ENCODE measurements at places on chromosomes 1 and 21. TPM values are rescaled to one million over a fixed set of nuclear protein-coding genes. Genes with fewer than 3 reads are reported as not detected.

GRCh38 chr1:38221006-38221649 lies 174.5 kb upstream of the POU3F1 start:
- DNase-seq, result no peak

GRCh38 chr1:183804387-183804786 lies 533 bp upstream of the RGL1 start:
- no peak for DNase-seq

- no peak for DNase-seq
Observed at GRCh38 chr1:89287181-89288050, 14.8 kb upstream of the GBP5 start.

DNA sequence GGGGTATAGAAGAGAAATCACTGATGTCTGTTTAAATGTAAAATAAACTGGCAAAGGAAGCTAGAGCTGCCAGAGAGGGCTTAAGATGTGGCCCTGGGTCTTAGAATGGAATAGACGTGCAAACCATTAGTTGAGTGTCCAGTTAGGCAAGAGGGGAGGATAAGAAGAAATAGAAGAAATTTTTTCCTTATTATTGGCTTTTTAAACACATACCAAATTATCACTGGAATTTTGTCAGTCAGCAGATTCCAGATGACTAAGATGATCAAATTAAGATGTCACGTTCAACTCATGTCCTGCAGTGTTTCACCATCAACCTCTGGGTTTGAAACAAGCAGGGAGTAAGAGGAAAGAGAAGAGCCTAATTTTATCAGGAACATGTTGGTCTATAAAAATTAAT lies 71.6 kb upstream of the C1orf21 start:
- no peak for DNase-seq

DNA sequence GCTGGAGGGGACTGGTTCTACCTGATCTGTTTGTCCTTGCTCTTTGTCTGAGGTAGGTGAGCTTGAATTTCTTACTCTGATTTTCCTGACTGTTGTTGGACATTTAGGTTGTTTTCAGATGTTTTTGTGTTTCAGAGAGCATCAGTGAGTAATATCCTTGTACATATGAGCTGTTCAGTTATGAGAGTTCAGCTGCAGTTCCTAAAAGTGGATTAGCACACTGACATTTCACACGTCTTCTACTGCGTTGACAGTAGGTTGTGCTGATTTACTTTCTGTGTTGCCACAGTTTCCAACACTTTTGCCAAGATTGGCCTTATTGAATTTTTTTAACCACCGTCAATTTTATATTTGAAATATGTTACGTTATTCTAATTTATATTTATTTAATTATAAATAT lies 27.7 kb downstream of the CXADR start:
- no peak for DNase-seq

- no peak for DNase-seq
Observed at GRCh38 chr1:236502972-236503639, 20.7 kb upstream of the LGALS8 start.

- DNase-seq, result no peak
Observed at GRCh38 chr1:32888134-32888533, 1.8 kb downstream of the HPCA start.

DNA sequence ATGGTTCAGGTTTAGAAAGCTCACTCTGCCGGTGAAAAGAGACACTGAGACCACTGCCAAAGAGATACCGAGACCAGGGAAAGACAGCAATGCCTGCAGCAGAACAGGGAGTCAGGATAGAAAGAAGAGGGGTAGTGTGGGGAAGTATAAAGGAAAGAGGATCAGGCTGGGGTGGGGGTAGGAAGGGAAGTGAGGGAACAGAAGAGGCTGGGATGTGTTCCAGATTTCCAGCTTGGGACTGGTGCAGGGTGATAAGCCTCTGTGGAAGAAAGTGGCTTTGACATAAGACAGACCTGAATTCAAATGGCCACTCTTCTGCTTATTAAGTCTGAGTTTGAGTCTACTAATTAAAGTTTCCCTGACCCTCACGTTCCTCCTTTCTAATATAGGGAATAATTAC lies 105.9 kb downstream of the PIK3R3 start:
- no peak for DNase-seq

- no peak for DNase-seq
Observed at GRCh38 chr1:78255383-78255782, 209.6 kb downstream of the GIPC2 start.

DNA sequence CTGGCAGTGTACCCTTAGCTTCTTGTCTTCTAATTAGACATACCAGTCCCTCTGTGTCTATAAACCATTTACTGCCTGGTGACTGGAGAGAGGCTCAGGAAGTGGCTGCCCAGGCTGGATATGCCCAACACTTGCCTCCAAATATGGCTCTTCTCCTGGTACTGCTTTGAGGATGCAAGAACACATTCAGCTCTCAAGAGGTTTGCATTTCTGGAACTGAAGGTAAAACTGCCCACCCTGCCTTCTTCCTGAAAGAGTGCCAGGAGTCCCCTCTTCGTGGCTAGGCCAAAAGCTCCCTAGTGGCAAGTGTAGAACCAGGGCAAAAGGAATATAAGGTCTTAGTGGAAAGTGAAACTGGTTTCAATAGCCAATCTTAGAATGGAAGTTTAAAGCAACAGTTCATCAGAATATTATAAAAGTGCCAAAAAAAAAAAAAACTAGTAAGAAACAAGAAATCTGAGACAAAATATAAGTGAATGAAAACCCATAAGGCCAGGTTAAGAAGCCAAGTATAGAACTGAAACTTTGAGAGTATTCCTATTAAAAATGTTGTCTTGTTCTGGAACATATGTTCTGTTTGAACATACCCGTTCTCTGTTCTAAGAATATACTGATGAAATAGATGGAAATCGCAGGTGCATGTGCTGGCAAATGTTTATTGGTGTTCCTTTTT lies 77.2 kb upstream of the CTTNBP2NL start:
- no peak for DNase-seq

DNA sequence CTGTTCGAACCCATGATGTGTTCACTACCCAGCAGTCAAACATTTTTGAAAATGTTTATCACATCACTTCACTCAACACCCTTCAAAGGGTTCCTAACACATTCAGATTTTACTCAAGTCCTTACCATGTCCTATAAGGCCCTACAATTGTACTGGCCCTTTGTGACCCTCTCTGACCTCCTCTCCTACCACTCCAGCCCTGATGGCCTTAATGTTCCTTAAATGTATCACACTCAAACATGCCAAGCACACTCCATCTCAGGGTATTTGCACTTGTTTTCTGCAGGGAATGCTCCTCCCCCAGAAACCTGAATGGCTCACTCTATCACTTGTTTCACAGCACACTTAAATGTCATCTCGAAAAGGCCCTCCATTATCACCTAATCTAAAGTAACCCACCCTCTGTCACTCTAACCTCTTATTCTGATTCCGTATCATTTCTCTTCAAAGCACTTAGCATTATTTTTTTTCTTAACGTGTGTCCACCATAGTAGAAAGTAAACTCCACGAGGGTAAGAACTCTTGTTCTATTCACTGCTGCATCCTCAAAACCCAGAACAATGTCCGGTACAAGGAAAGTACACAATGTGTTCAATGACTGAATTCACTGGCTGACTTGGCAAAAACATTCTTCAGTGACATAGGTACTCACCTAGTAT lies 7.3 kb downstream of the ARID4B start:
- DNase-seq, result no peak

- DNase-seq, result no peak
Observed at GRCh38 chr1:17355898-17356297, 16.1 kb upstream of the PADI6 start.

DNA sequence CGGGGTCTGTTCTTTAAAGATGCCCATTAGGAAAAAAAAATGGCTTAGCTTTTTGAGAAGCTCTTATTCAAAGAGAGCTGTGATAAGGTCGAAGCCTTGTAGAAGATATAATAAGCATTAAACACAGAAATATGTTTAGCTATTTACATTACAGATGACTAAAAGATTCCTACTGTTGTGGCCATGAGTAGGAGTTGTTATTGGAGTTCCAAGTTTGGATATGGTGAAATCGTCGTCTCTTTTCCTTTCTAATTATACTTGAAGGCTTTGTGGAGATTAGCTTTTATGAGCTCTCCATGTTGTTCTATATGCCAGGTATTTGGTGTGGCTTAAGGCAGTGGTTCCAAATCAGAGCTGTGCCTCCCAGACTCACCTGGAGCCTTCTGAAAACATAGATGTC lies 79.9 kb upstream of the LAMC2 start:
- no peak for DNase-seq

DNA sequence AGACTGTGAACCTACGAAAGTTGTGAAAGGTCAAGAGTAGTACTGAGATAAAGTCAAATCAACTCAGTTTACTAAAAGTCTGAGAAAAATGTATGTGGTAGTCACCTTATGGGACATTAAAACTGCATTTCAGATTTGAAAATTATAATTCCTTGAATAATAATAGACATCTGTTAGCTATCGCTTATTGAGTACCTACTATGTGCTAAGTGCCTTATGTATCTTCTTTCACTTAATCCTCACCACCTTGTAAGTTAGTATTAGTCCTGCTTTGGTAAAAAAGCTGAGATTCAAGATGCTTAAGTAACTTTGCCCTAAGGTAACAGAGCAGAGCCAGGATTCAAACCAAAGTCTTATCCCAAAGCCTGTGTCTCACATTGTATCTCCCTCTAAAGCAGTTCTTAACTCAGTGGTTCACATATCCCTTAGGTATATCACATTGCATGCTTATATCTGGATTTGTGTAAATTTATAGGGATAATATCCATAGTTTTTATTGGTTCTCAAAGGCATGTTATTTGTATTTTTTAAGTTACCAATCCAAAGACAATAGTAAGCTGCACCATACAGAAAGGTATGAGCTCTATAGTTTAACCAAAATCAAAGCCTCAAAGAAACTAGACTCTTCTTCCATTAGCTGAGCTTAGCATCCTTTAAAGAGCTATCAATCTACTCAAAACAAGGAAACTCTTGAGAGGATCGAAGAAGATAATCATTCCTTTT lies 865 bp downstream of the PIGC start:
- DNase-seq, result no peak

GRCh38 chr1:98429965-98430443 lies 231.5 kb upstream of the SNX7 start:
- DNase-seq, result no peak

- no peak for DNase-seq
Observed at GRCh38 chr1:234760303-234760723, 150.3 kb upstream of the IRF2BP2 start.

DNA sequence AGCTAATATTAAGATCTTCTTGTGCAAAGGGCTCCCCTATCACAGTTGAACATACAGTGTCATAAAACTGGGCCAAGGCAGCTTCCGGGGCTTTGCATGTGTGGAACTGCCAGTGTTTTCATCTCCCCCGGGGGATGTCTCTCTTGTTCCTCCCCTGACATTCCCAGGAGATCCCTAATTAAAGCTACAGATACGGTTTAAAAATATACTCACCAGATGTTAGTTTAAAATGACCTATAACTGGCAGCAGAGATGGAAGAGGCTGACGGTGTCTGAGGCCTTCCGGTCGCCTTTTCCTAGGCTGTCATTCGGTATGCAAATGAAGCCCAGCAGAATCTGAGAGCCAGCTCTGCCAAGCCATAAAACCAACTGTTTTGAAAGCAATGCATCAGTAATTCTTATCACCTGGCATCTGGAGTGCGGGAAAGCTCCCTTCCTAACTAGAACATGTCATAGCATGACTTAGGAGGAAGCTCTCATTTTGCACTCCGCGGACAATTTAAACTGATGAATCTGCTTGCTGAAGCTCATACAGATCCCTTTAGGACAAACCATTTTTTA lies 436.5 kb upstream of the VAMP3 start:
- no peak for DNase-seq

DNA sequence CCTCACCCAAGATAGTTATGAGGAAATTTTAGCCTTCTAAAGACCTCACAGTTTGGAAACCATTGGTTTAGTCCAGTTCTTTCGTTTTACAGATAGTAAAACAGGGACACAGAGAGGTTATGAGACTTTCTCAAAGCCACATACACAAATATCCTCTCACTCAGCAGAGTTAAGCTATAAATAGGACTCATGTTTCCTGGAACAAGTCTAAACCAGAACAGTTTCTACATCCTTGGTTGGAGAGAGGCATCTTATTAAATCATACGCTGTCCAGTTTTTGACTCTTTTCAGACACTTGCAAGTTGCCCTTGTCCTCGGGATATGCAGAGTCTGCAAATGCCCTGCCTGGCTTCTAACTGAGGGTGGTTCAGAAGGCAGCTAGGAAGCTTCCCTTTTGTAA lies 462.1 kb upstream of the DEPDC1 start:
- no peak for DNase-seq

GRCh38 chr1:154115180-154115579 lies 39.7 kb downstream of the NUP210L start:
- DNase-seq, result no peak

- no peak for DNase-seq
Observed at GRCh38 chr1:152044386-152044785, 7.6 kb upstream of the S100A11 start.

DNA sequence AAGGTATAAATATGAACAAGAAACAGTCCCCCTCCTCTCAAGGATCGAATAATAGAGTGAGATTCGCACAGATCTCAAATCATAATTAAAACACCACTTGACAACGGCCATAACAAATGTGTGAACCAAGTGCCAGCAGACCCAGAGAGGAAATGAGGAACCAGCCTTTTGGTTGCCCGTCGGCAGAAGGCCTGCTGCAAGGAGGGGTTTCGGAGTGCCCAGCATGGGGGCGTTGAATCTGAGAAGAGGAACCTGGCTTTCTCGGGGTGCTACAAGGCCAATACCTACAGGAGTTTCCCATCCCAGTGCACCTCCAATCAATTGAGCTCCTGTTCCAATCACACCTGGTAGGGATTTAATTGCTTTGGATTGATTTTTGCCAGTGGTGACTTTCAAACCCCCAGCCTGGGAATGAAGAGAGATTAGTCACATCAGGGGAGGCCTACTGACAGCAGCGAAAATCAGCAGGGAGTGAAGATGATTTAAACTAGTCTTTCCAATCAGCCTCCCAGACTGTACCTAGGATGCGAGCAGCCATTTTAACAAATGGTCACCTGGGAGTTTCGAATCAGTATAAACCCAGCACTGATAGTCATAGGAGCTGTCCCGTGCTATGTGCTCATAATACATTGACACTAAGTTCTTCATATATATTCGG lies 263.8 kb downstream of the KAZN start:
- no peak for DNase-seq

- DNase-seq, result peak; percentile 42
Observed at GRCh38 chr1:36922593-36923426, 111.5 kb downstream of the GRIK3 start.

- peak; percentile 51 for DNase-seq
Observed at GRCh38 chr1:36884801-36885200, 149.5 kb downstream of the GRIK3 start.

PTAFR gene
- 0.08 TPM for total RNA-seq

C1orf56 gene
- 5.2 TPM for total RNA-seq

CHRM3 gene
- total RNA-seq, result 0.37 TPM

PGBD5 gene
- total RNA-seq, result 1.1 TPM

RXFP4 gene
- not detected for total RNA-seq

GADD45A gene
- 43.3 TPM for total RNA-seq

AMY2B gene
- 10.0 TPM for total RNA-seq

LORICRIN gene
- not detected for total RNA-seq

SLC44A5 gene
- 0.21 TPM for total RNA-seq

SHE gene
- total RNA-seq, result not detected

FMO5 gene
- 2.2 TPM for total RNA-seq

C1orf53 gene
- total RNA-seq, result 2.1 TPM

NAV1 gene
- 288 TPM for total RNA-seq

COL8A2 gene
- 8.2 TPM for total RNA-seq

OR10J1 gene
- not detected for total RNA-seq

All from osteocyte (in vitro differentiated cells).